ENCODE measurements at places on chromosomes 4 and X.
A peak's percentile ranks its signal among the peaks of the same experiment; 100 is the strongest.

DNA sequence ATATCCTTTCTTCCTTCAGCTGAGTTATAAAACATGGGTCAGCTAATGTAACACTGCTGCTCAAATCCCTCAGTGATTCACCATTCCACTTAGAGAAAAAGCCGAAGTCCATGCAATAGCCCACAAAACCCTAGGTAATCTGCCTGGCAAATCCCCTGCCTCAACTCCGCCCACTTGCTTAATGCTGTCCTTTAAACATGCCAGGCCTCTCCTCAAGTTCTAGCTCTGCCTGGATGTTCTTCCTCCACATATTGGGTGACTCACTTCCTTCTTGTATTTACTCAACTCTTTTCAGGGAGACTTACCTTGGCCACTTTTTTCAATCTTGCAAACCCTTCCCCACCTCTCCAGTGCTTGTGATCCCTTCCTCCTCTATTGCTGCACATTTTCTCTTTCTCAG, 89.8 kb downstream of the EMCN start:
- DNase-seq, result no peak

- no peak for DNase-seq
Measured at GRCh38 chr4:153997516-153997915, 208.6 kb upstream of the SFRP2 start.

- DNase-seq, result no peak
Measured at GRCh38 chrX:154485150-154486051, 1.0 kb downstream of the UBL4A start.

DNA sequence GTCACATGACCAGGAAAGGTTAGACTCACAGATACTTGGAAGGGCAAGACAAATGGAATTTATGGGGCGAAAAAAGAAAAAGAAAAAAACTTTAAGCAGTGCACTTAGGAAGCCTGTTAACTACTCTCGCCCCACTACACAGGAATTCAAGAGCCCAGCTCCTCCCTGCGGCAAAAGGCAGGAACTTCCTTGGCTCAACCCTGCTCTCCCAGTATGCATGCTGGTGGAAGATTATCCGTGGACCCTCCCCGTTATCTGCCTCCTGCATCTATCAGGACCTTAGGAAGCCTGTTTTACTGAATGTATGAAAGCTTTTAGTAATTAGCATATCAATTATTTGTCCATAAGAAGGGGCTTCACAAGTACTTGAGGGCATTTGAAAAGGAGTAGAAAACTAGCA, 40.1 kb upstream of the RPA4 start:
- no peak for DNase-seq

DNA sequence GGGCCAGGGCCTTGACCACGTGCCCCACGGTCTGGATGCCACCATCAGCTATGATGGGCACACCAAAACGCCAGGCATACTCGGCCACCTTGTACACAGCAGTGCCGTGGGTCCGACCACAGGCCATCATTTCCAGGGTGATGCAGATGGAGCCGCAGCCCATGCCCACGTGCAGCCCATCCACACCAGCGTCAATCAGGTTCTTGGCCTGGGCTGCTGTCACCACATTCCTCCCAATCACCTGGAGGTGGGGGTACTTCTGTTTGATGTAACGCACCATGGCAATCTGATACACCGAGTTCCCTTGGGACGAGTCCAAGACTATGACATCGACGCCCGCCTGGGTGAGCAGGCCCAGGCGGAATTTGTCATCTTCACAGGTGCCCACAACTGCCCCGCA, 221.2 kb upstream of the ATP6AP2 start:
- no peak for DNase-seq

- no peak for DNase-seq
Measured at GRCh38 chr4:24002330-24002966, 112.6 kb upstream of the PPARGC1A start.

DNA sequence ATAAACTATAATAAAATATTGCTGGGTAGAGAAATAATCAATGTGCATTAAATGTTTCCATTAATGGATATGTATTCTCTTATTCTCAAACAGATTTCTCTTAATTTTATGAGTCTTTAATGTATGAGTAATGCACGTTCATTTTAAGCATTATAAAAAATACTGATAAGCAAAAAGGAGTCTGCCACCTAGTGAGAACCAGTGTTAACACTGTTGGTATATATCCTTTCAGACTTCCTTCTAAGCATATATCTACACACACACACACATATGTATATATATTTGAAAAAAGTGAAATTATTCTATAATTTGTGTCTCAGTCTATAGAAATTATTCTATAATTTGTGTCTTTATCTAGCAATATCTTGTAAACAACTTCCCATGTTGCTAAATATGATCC, 49.9 kb upstream of the MTMR1 start:
- DNase-seq, result no peak

- peak; percentile 12 for DNase-seq
Measured at GRCh38 chr4:121156822-121157769, 7.0 kb downstream of the TNIP3 start.

DNA sequence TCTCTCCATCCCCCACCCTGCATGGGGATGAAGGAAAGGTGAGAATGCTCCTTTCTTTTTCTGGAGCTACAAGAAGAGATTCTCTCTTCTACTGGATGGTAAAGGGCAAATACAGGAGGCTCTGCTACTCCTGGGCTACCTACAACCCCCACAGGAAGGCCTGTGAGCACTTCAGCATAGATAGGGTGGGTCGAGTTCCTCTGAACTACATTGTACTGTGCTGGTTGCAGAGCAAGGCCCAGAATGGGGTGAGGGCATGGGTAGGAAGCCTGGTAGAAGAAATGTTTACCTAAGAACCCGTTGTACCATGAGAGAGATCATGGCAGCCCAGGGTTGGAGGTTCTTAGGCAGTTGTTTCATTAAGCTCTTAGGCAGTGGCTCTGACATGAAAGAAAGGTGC, 510.4 kb downstream of the MID1IP1 start:
- DNase-seq, result no peak

GRCh38 chr4:40228497-40229365, 31.9 kb downstream of the RHOH start:
- DNase-seq, result no peak

DNA sequence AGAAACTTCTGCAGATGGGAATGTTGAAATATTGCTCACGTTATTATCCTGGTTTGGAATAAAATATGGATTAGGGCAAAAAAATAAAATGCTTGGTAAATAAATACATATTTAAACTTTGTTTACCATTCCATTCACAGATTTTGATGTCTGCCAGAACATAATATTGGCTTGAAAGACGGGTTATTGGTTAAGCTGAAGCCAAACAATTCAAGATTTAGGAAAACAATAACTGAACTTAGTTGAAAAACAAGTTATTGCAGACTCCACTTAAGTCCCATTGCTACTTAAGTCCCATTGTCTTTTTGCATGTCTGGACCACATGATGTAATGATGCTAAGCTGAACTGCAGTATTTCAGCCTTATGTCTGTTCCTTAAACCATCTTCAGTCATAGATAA, 722.5 kb downstream of the FAT4 start:
- no peak for DNase-seq

- no peak for DNase-seq
Measured at GRCh38 chrX:74656079-74656745, 41.8 kb upstream of the RLIM start.

GRCh38 chr4:111921714-111922113, 223.5 kb upstream of the FAM241A start:
- no peak for DNase-seq

DNA sequence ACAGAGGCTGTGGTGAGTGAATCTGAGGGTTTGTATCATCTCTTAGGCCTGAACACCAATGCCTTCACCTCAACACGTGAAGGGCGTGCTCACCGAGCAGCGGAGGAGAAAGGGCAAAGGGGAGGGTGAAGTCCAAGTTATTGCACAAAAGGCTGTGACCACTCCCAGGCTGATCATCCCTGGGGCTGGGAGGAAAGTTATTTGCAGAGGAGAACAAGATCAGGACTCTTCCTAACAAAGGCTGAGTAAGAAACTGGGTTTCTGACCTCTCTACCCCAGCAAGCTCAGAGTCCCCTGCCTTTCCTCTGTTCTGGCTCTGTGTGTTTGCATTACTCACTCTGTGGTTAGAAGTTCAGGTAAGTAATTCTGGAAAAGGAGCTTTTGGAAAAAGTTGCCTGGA, 366.3 kb upstream of the CXorf51A start:
- DNase-seq, result no peak

- no peak for DNase-seq
Measured at GRCh38 chrX:14948691-14949090, 75.5 kb downstream of the MOSPD2 start.

DNA sequence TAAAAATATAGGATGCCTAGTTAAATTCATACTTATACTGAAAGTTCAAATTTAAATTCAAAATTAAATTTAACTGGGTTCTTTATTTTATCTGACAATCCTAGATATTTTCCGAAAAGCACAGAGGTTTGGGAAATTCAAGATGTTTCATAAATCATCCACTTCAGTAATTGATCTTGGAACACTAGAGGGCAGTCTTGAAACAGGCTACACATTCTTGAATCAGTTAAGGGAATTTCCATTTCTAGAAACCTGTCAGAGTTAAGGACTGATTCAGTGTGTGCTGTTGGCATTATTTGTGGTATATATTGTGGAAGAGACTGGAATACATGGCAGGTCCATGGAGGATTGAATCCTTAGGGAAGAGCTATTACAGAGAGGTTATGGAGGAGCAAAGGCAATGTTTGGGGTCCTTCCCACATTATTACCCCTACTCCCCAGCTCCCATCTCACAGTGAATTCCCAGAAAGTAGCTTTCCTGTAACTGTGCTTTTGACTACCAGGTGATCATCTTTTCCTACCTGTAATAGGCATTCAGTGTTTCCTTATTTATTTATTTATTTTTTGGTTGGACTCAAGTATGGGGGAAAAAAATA, 92.9 kb downstream of the EGF start:
- no peak for DNase-seq

- DNase-seq, result no peak
Measured at GRCh38 chrX:118990512-118991227, 16.3 kb downstream of the LONRF3 start.

GRCh38 chr4:124854968-124855367, 142.4 kb upstream of the ANKRD50 start:
- no peak for DNase-seq

DNA sequence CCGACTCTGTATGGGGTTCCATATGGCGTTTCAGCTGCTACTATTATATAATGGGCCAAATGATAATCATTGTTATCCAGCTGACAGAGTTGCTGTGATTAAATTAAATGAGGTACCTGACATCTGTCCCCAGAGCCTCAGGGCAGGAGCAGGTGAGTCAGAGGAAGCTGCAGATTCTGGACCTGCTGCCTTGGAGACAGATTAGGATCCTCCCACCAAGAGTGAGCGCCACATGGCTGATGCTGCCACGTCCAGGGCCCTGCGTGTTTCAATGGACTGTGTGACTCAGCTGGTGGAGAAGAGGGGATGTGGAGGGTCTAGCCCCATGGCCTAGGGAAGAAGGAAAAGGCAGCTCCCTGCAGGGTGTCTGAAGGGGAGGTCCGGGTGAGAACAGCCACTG, 28.3 kb upstream of the UXT start:
- DNase-seq, result no peak

DNA sequence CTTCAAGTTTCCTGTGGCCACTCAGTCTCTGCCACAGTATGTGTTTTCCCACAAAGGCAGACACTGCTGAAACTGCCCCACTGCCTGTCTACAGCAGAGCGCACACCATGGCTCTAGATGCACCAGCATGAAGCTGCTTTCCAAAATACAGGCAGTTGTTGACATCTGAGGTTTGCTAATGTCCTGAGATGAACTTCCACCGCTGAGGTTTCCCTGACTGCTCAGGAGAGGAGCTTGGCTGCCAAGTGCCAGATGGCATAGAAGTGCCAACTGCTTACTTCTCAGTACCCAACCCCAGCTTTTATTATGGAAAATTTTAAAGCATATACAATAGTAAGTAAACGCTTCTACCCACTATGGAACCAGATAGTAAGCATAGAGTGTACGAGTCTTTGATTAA, 61.0 kb upstream of the EXOC1L start:
- no peak for DNase-seq

DNA sequence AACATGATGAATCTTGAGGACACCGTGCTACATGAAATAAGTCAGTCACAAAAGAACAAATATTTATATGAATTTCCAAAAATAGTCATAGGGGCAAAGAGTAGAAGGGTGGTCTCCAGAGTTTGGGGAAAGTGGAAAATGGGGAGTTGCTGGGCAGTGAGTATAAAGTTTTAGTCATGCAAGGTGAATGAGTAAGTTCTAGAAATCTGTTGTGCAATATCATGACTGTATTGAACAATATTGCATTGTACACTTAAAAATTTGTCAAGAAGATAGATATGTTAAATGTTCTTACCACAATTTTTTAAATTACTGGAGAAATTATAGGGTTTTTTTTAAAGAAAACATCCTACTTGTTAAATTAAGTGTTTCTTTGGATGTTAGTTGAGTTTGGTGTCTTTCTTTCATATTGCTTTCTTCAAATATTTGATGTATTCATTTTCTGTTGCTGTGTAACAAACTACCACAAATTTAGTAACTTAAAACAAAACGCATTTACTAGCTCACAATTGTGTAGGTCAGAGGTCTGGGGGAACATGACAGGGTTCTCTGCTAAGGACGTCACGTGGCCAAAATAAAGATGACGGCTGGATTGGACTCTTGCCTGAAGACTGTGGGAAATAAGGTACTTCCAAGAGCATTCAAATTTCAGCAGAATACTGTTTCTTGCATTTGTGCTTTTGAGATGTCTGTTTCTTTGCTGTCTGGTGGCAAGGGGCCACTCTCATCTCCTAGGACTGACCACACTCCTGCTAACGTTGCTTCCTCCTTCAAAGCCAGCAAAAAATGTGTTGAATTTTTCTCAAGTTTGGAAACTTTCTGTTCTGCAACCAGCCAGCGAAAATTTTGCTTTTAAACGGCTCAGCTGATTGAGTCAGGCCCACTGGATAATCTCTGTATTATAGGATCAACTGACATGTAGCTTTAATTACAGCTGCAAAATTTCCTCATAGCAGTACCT, 76.7 kb downstream of the CPEB2 start:
- no peak for DNase-seq

- DNase-seq, result no peak
Measured at GRCh38 chr4:25154594-25155265, 5.5 kb downstream of the SEPSECS start.

DNA sequence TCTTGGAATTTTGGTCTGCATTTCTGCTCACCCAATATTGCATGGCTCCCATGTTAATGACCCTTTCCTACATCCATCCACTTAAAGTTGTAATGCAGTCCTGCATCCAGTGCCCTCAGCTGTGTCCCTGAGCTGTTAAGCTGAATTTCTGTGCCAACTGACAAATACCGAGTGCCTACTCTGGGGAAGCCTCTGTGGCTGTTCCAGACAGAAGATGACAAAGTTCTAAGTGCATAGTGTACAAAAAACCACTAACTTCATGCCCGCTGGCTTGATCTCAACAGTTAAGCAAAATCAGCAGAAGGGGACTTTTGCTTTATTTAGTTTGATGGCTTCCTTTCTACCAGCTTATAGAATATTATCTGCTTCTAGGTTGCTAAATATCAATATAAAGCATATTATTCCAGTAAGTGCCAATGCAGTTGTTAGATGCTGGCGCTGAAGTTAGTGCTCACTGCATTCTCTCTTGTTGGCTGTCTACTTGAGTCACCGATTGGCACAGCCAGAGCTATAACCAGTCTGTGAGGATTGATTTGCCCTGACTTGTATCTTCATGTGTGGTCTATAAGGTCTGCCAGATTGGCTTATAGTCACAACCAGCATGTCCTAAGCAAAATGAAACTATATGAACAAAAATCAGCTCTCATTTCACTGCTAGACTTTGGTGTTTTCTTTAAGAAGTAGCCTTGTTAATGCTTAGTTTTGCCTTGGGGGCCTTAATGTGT, 98.9 kb downstream of the KLHL8 start:
- no peak for DNase-seq

All from activated naive CD4-positive, alpha-beta T cell treated with Interleukin-2 at 50 U/mL for 16 hours (primary cell).